ENCODE measurements at places on chromosomes 2 and 18.

DNA sequence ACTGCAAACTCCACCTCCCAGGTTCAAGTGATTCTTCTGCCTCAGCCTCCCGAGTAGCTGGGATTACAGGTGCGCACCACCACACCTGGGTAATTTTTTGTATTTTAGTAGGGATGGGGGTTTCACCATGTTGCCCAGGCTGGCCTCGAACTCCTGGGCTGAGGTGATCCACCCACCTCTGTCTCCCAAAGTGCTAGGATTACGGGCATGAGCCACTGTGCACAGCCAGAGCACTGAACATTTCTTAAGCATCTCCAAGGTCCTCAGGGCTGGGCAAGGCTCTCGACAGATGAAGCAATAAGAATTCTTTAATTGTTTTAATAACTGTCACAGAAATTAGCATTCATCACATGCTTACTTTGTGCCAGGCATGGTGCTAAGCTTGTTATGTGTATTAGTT, 4.1 kb downstream of the ATOH8 start:
- no peak for DNase-seq

GRCh38 chr2:132438691-132439090, 22.1 kb downstream of the GPR39 start:
- DNase-seq = no peak

- DNase-seq = no peak
Observed at GRCh38 chr2:26989156-26989555, 18.7 kb downstream of the MAPRE3 start.

GRCh38 chr2:45007961-45008295, 1.3 kb downstream of the SIX2 start:
- DNase-seq = no peak

GRCh38 chr2:176595986-176596385, 326.7 kb downstream of the MTX2 start:
- DNase-seq = no peak

DNA sequence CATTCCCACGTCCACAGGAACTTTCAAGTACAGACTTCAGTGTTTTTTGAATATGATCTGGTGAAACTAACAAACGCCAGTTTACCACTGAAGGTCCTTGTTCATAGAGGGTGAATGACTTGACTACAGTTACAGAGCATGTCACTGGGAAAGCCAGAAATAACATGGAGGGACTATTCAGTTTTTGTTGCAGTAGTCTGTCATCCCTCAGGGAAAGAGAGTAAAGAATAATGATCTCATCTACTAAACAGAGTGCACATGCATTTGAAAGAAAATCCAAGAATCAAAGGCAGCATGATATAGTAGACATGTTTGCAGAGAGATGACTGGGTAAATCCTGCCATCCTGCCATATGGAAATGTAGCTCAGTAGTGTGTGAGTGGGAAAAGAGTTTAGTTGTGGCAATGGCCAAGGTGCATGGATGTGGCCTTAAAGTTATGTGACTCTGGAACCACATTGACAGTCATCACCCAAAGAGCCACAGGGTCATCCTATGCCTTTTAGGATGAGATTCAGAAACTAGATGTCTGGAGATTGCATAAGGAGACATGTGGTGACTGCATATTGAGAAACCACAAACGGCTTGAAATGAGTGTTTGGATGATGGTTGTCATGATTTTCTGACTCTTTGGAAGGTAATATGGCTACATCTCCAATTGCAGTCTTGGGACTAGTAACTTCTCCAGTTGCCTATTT, 125.3 kb upstream of the ZEB2 start:
- no peak for DNase-seq

- DNase-seq = no peak
Observed at GRCh38 chr18:12372406-12372805, 4.6 kb downstream of the AFG3L2 start.

DNA sequence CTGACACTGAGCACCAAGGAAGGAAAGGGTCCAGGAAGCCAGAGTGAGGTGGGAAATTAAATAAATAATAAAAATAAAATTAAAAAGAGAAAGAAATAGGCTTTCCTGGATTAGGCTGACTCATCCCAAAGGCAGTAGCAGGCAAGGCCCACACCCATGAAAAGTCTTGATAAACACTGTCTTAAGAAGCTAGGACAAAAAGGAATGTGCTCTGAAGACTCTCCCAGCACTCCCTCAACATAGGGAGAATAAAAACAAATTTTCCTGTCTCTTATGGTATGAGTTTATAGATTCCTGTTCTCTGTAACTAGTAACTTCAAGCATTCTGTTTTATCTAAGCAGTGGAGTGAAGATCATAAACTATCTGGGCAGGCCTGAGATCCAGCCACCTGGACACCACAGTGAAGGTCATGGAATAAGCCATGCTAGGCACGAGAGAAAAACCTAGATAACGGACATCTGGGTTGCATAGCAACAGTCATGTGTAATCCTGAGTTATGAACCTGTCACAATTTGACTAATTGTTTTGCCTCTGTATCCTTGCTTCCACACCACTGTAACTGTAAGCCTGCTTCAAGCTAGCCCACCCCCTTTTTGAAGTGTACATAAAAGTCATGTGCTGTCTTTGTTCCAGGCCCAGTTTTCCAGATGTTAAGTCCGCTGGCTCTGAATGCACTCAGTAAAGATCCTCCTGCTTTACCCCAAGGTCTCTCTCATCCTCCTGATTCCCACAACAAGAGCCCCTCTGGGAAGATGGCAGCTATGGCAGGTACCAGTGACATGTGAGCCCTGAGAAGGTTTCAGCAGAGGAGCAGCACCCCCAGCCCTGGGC, 107.8 kb downstream of the NDUFA10 start:
- DNase-seq = no peak

DNA sequence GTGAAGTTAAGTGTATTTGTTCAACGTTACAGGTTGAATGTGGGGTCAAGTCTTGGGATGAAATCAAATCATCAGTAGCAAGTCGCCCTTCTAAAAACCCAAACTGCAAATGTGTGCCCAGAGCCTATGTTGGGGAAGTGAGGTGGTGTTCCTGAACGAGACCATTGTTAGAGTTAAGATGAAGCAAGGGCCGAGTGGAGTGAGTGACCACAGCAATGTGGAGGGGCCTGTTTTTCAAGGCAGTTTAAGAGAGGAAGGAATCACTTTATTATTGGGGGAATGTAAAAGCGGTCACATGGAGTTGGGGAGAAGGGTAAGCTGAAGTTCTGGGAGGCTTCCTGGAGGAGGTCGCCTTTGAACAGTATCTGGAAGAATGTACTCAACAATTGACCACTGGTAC, 68.5 kb downstream of the MYCN start:
- DNase-seq = no peak

DNA sequence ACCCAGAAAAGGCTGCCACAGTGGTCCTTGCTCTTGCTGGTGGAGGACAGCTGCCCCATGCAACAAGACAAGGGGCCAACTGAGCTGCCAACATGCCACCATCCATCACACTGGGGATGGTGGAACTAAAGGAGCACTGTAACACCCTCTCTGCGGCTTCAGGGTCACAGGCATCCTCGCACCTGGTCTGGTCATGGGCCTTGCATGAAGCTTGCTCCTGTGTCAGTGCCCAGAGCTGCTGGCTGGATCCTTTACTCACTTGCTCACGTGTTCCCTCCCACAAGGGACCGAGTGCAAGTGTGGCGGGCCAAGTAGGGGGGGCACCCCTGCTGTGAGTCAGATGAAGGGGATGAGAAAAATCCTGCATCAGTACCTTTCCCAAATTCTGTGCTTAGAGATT, 972.3 kb upstream of the DDX18 start:
- no peak for DNase-seq

DNA sequence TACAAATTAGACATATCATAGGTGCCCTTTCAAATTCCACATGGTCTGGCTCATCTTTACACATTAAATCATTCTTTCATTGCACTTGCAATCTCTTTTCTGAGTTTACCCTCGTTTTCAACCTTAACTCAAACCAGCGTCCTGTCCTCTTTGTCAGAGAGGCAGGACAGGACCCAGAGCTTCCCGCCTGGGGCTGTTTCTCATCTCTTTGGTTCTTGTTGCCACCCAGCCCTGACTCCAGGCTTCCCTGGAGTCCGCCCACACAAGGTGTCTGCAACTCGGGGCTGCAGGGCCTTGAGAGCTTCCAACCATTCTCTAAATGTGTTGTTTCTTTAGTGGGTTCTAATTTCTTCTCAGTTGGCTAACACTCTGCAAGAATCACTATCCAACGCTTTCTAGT, 24.4 kb downstream of the RBMS1 start:
- DNase-seq = no peak

DNA sequence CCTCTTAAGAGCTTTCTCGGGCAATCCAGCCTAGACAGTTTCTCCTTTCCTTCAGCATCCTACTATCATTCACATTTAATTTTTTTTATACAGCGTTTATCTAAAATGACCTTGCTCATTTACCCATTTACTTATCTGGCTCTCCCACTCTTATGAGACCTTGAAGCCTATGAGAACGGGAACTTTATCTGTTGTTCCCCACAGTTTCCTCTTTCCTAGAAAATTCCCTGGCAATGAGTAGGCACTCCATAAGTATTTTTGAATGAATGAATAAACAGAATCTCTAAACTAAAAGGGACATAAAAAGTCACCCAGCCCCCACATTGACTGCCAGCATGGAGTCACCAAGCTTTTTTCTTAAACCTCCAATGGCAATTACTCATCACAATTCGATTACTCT, 353.2 kb downstream of the METTL4 start:
- no peak for DNase-seq

DNA sequence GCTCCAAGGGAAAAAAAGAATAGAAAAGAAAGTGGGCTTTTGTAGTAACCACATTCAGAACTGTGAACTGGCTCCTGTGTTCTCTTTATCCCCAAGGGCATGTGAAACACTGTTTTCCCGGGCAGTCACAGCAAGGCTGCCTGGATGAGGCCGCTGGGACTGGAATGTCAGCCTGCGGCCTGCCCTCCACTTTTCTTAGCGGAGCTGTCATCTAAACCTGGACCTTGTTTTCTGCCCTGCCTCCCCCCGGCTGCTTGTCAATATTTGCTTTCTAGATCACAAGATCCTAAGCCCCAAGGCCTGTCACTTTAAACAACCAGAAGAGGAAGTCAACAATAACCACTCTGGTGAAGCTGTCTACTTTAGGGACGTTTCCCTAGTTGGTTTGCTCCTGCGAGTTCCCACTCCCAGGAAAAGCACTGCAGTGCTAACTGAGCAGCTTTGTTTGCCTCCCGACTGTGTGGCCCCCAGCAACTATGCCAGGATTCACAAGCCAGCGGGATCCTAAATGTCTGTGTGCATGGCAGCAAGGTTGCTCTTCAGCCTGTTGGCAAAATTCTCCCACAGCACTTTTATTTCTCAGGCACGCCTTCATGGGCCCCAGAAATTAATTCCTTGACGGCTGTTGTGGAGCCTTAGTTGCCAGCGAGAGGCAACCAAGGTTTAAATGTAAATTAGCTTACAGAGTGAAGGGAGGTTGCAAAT, 30.6 kb downstream of the SOWAHC start:
- no peak for DNase-seq

GRCh38 chr2:230794497-230794896, 70.2 kb upstream of the ITM2C start:
- DNase-seq = no peak

- DNase-seq = no peak
Observed at GRCh38 chr2:136024616-136025015, 39.2 kb upstream of the DARS1 start.

GRCh38 chr2:23772684-23773083, 154.2 kb downstream of the ATAD2B start:
- DNase-seq = no peak

DNA sequence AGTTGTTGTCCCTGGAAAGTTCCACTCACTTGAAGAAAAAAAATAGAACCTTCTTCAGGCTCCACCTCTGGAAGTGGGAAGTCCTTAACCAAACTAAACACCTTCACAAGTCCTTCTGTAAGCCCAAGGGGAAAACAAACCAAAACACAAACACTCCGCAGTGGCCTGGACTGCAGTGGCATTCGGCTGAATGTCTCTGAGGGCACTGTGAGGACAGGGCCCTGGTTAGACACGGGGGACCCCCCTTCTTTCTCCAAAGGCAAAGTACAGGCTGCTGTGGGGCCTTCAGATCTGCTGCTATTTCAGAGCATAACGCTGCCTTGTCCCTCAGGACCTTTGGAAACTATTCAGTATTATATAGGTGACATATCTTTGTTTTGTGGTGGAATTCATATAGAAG, 28.1 kb downstream of the FOSL2 start:
- DNase-seq = no peak

DNA sequence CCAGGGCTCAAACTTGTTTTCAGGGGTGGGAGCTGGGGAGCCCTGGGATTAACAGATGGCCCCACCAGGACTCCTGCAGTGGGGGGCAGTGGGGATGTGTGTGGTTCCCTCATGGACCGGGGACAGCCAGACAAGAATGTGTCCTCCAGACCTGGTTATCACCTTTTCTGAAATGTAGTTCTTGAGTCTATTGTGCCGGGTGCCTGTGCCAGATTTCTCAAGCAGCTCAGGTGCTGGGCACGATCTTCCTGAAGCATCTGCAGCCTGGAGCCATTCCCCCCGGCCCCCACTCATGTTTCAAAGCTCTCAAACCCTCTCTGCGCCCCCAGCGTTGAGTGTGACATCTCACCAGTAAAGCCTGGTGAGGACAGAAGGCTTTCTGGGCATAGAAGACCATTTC, 48.4 kb upstream of the HAAO start:
- no peak for DNase-seq

GRCh38 chr18:57073501-57074187, 73.2 kb upstream of the BOD1L2 start:
- no peak for DNase-seq

GRCh38 chr18:50749421-50749820, 70.4 kb downstream of the MRO start:
- no peak for DNase-seq

GRCh38 chr2:54088719-54089118, 26.7 kb upstream of the ACYP2 start:
- DNase-seq = no peak

GRCh38 chr18:42635378-42636048, 480.0 kb downstream of the RIT2 start:
- DNase-seq = peak; percentile 9

DNA sequence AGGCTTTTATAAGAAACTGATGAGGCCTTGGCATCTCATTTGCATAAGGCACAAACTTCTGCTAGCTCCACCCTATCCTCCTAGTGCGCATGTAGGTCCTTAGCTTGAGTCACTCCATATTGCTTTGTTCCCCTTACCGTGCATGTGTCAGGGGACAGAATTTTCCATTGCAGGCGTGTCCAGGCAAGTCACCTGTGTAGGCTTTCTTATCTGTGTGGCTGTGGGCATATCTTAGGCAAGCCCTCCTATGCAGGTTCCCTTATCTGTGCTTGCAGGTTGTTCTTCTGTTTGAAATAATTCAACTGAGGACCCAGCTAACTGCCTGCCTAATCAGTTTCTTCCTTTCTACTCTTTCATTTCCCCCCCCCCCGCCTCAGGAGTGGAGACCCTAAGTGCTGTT, 63.3 kb upstream of the CDCA7 start:
- no peak for DNase-seq
